SHP77 treated with DMSO at 0.1 percent for 48 hours (cell line): ENCODE measurements at places on chromosomes 4 and X.

- no peak for DNase-seq
Observed at GRCh38 chrX:139967300-139967699, 2.0 kb upstream of the CXorf66 start.

DNA sequence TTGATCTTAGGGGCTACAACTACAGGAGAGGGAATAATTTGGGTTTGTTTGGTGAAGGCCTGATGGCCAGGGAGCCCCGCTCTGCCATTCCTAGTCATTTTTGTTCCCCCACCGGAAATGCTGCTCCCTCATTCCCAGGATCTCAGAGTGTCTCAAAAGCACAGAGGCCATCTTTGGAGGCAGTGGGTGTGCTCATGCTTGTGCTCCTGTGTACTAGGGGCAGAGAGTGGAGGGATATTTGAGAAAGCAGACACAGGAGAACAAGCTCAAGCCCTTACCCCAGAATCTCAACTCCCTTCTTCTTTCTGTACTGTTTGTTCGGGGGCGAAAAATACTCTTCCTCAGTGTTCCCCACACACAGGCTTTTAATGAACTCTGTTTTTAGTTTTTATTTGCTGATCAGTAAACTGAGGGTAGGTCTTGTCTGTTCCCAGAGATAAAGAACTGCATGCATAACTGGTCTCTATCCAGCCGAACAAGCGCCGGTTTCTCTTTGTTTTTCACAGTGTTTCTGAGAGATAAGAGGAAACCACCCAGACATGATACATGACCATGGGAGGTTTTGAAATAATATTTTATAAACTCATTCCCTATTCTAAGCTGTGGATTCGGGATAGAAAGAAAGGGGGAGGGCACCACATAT is 32.9 kb upstream of the XK start:
- DNase-seq = no peak

GRCh38 chr4:41212616-41213203 is 1.6 kb downstream of the APBB2 start:
- peak; percentile 3 for DNase-seq

GRCh38 chr4:142959173-142959572 is 113.1 kb upstream of the INPP4B start:
- no peak for DNase-seq

GRCh38 chr4:85610450-85610849 is 135.5 kb downstream of the ARHGAP24 start:
- DNase-seq = no peak

- no peak for DNase-seq
Observed at GRCh38 chrX:43448688-43449087, 207.4 kb upstream of the MAOA start.

DNA sequence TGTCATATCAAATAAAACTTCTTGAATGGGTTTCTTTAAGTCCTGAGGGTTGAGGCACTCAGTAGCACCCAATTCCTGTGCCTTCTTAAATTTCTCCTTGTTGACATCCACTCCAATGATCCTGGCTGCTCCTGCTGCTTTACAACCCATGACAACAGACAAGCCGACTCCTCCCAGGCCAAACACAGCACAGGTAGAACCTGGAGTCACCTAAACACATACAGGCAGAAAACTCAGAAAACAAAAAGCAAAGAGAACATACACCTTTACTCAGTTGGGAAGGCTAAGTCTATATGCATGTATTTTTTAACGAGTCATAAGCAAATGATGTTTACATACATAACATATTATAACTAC is 10.3 kb downstream of the ADH6 start:
- no peak for DNase-seq

DNA sequence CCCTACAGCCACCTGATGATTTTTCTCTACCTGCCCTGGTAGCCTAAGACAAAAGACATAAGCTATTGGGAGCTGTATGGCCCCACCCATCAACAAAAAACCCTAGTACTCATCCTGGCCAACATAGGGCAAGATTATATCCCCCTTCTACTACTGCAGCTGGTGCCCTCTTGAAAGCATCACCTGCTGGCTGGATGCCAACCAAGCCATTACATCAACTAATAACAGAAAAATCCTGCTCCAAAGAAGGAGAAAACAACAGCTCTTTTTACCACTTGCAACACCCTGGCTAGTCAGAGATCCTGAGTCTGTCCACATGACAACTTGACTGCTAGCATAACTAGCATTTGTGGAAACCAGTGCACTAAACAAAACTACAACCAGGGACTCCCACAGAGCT is 43.6 kb upstream of the UPRT start:
- no peak for DNase-seq

DNA sequence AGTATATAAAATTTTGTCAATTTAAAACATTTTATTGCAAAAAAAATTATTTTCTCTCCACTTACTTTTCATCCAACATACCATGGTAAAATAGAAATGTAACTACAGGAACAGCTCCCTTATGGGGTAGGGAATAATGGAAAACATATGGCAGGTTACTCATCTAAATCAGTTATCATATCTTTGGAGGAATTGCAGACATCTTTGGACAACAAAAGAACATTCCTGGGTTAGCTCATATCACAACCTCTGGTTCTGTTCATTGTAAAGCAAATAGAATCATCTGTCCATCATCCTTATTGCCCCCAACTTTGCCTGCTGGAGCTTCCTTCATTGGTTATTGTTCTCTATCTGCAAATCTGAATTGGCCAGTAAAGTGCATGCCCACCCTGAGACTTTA is 387.5 kb upstream of the GRID2 start:
- DNase-seq = no peak
